Placental epithelial cell (primary cell): ENCODE measurements at places on chromosomes 3 and 15. TPM values are rescaled to one million over a fixed set of nuclear protein-coding genes. Genes with fewer than 3 reads are reported as not detected.

The MUC20 gene
- total RNA-seq: 1.1 and 12.6 TPM in 2 replicates

The STRIT1 gene
- total RNA-seq: not detected in 2 replicates

The SLC9C1 gene
- total RNA-seq: under 0.01 TPM in 1 of 2 replicates, not detected in the other

The ATP10A gene
- 0.39 and 2.5 TPM in 2 replicates for total RNA-seq

The ZPLD1 gene
- total RNA-seq: not detected in 2 replicates

The TRIM69 gene
- 7.1 and 9.3 TPM in 2 replicates for total RNA-seq

The ARGFX gene
- total RNA-seq: not detected in 2 replicates

The ERICH6 gene
- total RNA-seq: 0.33 and 0.39 TPM in 2 replicates
